CD8-positive, alpha-beta memory T cell (primary cell): ENCODE measurements at places on chromosomes 7 and 10.

DNA sequence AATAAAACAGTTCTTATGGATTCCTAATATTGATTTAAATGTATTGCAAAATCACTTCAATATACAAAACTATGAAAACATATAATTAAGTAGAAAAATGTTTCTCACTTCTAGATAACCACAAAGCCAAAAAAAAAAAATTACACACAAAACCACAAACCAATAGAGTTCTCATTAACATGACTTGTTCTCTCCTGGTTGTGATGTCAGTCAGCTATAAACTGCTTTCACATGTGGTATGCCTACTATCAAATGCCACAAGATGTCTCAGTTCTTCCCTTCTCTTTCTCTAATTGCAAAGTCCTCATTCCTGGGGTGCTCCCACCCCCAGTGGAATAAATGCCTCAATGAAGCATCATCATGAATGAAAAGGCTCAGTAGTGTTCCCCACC lies 16.6 kb downstream of the GNAI1 start:
- H3K27me3 ChIP-seq = no peaks in the 10 kb centered on the region
- no peak overlapping the region for H3K27ac ChIP-seq
- peak; percentile 64 for DNase-seq
- H3K4me3 ChIP-seq = no peak overlapping the region
- no peaks in the 10 kb centered on the region for H3K4me1 ChIP-seq

DNA sequence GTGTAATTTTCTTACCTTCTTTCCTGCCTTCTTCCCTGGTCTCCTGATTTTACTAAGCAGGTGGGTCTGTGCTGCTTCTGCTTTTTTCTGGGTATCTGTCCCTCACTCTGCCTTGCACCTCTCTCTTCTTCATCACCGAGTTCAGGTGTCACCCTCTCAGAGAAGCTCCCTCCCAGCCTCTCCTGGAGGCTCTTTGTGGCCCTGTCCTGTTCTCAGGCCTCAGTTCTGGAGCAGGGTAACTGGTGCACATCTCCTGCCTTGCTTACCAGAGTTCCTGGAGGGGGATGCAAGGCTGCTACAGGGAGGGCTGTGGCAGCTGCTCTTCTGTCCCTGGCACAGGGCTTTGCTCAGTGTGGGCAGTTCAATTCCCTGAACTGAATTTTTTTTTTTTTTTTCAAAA lies 66.1 kb downstream of the RBM33 start:
- H3K27me3 ChIP-seq = no peaks in the 10 kb centered on the region
- H3K4me3 ChIP-seq = no peak overlapping the region

- no peaks in the 10 kb centered on the region for H3K36me3 ChIP-seq
- H3K4me3 ChIP-seq = no peak overlapping the region
- no peaks in the 10 kb centered on the region for H3K4me1 ChIP-seq
- no peaks in the 10 kb centered on the region for H3K27me3 ChIP-seq
Observed at GRCh38 chr7:17109020-17109419, 189.4 kb upstream of the AHR start.

- H3K27me3 ChIP-seq = peaks cover 3% of the 10 kb centered on the region
- no peak for DNase-seq
- H3K4me3 ChIP-seq = no peak within 1 kb of the TSS
- no peak within 1 kb of the TSS for H3K27ac ChIP-seq
Observed at GRCh38 chr7:5282543-5283316, at the start of gene SLC29A4. TSS of gene SLC29A4 (plus strand) at chr7:5282943. CDS start at chr7:5287817, 4,874 bp downstream.

- H3K4me1 ChIP-seq = peaks cover 31% of the 10 kb centered on the region
- H3K27ac ChIP-seq = no peak overlapping the region
- H3K36me3 ChIP-seq = no peaks in the 10 kb centered on the region
- no peak for DNase-seq
- no peak overlapping the region for H3K4me3 ChIP-seq
Observed at GRCh38 chr7:30469303-30469702, 9.3 kb downstream of the NOD1 start.

- no peak overlapping the region for H3K27ac ChIP-seq
- no peaks in the 10 kb centered on the region for H3K27me3 ChIP-seq
- H3K36me3 ChIP-seq = no peaks in the 10 kb centered on the region
- DNase-seq = peak; percentile 36
Observed at GRCh38 chr10:7417103-7417623, 6.3 kb upstream of the SFMBT2 start.
